NCI-H1694 treated with DMSO at 0.1 percent for 48 hours (cell line): ENCODE measurements at places on chromosomes 5 and 9.

DNA sequence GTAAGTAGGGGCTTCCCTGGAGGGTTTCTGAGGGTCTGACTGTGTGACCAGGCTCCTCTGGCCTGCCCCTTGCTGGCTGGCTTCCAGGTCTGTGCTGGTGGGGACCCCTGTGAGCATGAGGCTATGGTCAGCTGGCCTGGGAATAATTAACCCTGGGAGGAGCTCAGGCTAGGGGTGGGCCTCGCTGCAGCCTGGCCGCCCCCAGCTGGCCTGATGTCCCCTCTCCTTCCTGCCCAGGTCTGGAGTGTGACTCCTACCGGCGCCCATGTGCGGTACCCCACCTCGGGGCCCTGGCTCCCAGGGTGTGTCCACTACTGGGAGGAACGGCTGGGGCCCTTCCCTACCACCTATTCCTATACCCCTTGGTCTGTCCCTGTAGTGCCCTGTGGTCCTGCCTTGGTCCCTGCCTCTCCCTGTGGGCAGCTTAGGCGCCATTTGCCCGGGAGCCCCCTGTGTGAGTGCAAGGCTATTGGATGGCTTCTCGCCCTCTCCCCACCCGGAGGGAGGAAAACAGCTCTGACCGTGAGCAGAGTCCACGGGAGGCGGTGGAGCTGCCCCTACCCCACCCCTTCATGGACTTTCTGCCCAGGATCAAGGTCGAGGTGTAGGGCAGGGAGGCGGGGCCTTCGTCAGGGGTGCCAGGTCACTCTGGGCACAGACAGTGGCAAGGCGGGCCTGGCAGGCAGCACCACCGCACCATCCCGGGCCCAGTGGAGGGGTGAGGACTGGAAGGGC is 9.4 kb downstream of the RXRA start:
- no peak for DNase-seq

- DNase-seq, result no peak
Observed at GRCh38 chr5:76679231-76679630, 36.7 kb upstream of the F2R start.

DNA sequence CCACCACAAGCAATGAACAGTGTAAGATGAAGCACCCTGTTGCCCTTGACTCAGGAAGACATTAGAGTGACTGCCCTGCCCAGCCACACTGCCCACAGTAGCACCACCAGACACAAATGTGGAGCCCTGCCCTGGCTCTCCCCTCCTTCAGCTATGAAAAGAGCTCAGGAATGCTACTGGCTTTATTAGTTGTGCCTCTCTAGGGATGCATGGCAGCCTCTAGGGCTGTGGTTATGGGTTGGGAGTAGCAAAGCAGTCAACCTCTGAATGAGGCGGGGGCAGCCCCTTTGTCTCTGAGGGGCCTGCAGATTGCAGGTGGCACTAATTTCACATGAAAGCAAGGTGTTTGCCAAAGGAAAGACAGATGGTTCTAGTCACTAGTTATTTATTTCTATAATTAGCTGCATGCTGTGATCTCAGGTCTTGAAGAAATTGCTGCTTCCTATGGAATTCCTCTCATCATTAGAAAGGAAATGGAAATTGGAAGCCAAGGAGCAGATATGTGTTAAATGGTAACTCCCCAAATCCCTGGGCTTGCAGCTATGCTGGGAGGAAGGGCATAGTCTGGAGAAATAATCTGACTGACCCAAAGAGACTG is 259.4 kb downstream of the TLR4 start:
- DNase-seq, result peak; percentile 6

DNA sequence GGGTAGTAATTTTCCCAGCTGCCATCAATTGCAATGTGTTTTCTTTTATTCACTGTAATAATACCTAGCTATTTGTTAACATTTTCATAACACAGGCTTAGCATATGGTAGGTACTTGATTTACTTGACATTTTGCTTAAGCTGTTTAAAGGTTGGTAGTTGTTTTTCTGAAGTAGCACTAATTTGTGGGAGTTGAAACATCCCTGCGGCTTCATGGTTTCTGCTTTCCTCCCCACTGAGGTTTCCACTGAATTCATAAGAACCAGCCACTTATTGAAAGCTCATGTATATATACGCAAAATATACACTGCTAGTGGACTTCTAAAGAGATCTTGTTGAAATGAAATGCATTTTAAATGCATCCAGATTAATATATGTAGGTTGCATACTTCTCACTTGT is 559.9 kb downstream of the TLE4 start:
- DNase-seq, result no peak

DNA sequence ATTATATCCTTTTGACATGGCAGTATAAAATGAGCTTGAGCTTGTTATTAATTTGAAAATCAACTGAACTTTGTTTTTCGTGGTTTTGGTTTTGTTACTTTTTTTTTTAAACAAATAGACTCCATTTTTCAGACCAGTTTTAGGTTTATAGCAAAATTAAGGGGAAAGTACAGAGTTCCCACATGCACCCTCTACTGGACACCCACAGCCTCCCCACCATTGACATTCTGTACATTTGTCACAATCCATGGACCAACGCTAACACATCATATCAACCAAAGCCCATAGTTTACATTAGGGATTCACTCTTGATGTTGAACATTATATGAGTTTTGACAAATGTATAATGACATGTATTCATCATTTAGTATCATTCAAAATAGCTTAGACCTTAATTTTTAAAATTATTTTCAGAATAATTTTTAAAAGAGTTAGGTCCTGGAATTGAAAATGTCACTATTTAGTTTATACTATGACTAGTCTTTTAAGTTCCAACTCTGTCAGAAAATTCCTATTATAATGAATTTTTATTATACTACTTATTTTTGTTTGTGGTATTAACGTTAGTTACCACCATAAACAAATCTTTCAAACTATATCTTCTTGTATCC is 35.3 kb upstream of the JMY start:
- DNase-seq, result peak; percentile 20

- no peak for DNase-seq
Observed at GRCh38 chr5:133758641-133759040, 146.3 kb upstream of the FSTL4 start.

DNA sequence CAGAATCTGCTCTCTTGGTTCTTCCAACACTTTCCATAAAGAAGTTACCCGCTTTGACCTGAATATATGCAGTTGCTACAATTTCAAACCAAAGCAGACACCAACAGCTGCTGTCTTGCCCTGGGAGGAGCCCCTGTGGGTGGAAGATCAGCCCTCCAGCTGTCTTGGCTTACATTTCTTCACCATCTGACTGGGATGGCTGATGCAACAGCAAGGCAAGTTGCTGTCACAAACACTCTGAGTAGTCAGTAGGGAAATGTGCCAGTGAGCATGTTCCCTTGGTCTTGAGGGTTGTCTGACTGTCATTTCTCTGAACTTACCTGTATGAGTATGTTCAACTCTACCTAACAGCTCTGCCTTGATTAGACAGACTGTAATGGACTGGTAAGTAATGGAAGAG is 152.9 kb downstream of the SGCD start:
- peak; percentile 38 for DNase-seq

DNA sequence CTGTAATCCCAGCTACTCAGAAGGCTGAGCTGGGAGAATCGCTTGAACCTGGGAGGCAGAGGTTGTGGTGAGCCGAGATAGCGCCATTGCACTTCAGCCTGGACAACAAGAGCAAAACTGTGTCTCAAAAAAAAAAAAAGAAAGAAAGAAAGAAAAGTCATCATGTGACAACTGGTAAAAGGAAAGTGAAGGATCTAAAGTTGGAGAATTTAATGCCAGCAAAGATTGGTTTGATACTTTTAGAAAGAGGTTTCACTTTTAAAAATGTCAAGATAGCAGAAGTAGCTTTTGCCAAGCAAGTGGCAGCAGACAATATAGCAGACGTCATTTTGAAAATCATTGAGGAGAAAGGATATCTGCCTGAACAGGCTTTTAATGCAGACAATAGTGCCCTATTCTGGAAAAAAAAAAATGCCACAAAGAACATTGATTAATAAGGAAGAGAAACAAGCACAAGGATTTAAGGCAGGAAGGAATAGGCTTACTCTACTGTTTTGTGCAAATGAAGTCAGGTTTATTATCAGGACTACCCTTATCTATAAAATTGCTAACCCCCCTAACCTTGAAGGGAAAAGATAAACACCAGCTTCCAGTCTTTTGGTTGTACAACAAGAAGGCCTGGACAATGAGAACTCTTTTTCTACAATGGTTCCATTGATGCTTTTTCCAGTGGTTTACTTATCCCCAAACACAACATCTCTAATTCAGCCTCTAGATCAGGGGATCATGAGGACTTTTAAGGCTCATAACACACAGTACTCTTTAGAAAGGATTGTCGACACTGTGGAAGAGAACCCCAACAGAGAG is 12.0 kb downstream of the PKD2L2 start:
- DNase-seq, result no peak

GRCh38 chr9:134333234-134333873 is 7.1 kb downstream of the RXRA start:
- no peak for DNase-seq

- DNase-seq, result no peak
Observed at GRCh38 chr9:95822583-95823431, 52.7 kb upstream of the ERCC6L2 start.

DNA sequence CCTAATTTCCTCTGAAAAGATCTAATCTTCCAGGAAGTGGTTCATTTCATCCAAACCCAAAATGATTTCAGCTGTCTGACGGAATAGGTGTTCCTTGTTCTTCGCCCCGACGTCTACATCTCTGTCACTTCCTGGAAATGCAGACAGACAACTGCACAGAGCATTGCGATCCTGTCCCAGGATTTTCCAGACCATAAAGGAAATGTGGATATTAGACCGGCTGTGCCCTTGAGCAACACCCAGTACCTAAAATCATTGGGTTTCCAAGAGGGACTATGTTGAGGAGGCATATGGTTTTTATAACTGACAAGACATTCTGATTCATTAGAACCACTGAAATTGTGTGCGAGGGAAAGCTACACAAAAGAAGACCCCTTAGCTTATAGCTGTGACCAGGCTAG is 74.2 kb downstream of the MSX2 start:
- DNase-seq, result no peak

DNA sequence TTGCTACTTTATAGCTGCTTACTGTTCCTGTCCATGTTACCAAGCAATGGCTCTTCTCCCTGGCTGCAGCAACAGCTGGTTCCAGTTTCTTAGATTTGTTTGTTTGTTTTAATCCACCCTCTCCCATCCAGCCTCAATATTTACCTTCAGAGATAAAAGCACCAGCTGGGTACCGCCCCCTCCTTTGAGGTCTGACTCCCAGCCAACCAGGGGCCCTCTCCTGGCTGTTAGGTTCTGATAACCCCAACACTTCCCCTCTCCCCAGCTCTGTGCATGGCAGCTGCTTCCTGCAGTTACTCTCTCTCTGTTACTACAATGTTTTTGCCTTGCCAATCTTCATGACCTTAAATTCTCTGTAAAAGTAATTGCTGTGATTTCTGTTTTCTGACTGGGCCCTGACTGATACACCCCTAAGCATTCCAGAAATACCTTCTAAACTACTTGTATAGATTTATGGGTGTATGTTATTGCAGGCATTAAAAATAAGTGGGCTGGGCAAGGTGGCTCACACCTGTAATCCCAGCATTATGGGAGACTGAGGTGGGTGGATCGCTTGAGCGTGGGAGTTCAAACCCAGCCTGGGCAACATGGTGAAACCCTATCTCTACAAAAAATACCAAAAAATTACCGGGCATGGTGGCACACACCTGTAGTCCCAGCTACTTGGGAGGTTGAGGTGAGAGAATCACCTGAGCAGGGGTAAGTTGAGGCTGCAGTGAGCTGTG is 2.6 kb upstream of the GCNT1 start:
- no peak for DNase-seq

DNA sequence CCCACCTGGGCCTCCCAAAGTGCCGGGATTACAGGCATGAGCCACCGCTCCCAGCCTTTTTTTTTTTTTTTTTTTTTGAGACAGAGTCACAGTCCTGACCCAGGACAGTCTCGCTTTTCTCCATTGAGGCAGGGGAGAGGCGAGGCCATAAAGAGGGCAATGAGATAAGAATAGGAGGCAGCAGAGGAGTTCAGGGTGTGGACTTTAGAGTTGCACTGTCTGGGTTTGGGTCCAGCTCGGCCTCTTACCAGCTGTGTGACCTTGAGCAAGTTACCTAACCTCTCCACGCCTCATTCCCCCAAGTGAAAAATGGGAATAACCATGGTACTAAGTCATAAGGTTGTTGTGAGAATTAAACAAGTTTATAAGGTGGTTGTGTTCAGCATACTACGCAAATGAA is 24.6 kb upstream of the ANKH start:
- DNase-seq, result no peak

DNA sequence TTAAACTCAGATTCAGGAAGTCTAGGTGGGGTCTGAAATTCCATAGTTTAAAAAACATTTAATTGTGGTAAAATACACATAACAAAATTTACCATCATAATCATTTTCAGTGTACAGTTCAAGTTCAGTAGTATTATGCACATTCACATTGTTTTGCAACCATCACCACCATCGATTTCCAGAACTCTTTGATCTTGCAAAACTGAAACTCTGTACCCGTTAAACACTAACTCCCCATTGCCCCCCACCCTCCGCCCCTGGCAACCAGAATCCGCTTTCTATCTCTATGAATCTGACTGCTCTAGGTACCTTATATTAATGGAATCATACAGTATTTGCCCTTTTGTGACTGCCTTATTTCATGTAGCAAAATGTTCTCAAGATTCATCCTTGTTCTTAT is 117.5 kb downstream of the CEP120 start:
- DNase-seq, result no peak

- peak; percentile 18 for DNase-seq
Observed at GRCh38 chr5:160434022-160434531, 12.4 kb downstream of the PTTG1 start.

- no peak for DNase-seq
Observed at GRCh38 chr5:72347801-72348308, 27.7 kb downstream of the PTCD2 start.

DNA sequence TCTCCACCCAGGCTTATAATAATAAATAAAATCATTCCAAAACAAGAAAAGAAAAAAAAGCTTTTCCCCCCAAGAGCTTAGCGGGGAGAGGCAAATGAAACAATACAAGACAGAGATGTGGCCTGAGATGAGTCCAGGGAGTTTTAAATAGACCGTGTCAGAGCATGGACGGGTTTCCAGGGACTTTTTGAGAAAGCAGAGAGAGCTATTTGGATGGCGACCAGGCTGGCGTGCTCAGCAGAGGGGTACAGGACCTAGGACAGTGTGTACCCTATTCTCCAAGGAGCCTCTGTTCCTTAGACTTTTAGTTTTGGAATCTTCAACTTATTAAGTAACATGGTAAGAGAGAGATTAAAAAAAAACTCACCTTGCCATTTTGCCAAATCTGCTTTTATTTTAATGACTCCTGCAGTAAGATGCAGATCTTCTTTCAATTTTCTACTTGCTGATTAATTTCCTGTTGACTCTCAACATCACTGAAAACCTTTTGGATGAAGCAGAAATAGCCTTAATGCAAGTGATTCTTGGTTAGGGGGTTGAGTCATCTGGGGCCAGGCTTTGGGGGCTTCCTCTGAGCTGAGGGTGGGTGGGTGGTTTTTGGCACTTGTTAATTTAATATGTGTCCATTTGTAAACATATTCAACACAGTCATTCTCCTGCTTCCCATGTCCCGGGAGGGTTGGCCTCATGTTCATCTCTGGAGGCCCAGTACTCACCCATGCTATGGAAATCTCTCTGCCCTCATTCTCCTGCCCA is 49.6 kb upstream of the OSMR start:
- no peak for DNase-seq

GRCh38 chr5:158832731-158833130 is 267.0 kb downstream of the EBF1 start:
- no peak for DNase-seq
